Endothelial cell (in vitro differentiated cells): ENCODE measurements at places on chromosomes 5 and 9.

GRCh38 chr5:128462330-128462729, 75.7 kb downstream of the FBN2 start:
- H3K27ac ChIP-seq = no peak overlapping the region
- H3K36me3 ChIP-seq = peaks cover 30% of the 10 kb centered on the region
- H3K27me3 ChIP-seq = peaks cover 1% of the 10 kb centered on the region
- DNase-seq = no peak
- H3K4me1 ChIP-seq = no peaks in the 10 kb centered on the region

- H3K4me3 ChIP-seq = no peak overlapping the region
- DNase-seq = no peak
- H3K27me3 ChIP-seq = peaks cover 4% of the 10 kb centered on the region
- no peaks in the 10 kb centered on the region for H3K36me3 ChIP-seq
- peaks cover 18% of the 10 kb centered on the region for H3K4me1 ChIP-seq
- no peak overlapping the region for H3K27ac ChIP-seq
These were observed 111.5 kb upstream of the CTSL start for GRCh38 chr9:87614397-87614796.

DNA sequence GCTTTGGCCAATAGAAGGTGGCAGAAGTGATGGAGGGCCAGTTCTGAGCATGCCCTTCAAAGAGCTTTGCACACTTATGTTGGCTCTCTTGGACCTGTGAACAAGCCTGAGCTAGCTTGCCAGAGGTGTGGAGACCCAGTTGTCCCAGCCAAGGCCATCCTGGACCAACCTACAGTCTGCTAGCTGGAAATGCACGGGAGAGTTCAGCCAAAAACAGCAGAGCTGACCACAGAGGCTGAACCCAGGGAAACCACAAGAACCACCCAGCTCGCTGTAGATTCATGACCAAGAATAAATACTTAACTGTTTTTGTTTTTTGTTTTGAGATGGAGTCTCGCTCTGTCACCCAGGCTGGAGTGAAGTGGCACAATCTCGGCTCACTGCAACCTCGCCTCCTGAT, 65.4 kb upstream of the HAND1 start:
- H3K27ac ChIP-seq = no peak overlapping the region
- H3K27me3 ChIP-seq = peaks cover 10% of the 10 kb centered on the region
- H3K4me1 ChIP-seq = peaks cover 4% of the 10 kb centered on the region

DNA sequence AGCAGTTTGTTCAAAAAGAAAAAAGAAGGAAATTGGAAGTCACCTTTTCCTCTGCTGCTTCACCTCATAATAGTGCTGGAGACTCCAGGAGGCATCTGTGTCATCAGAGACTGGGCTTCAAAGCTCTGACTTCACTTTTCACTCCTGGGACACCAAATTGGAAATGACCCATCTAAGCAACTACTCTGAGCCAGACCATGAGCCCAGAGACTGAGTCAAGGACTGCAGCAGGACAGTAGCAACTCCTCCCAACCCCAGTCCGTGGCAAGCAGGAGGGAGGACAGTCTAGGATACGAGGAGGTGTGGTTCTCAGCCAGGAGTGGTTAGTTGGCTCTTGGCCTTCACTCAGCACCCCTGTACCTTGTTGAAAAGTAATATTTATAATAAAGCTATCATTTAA, 131.5 kb downstream of the INSYN2B start:
- H3K27ac ChIP-seq = no peak overlapping the region
- peaks cover 8% of the 10 kb centered on the region for H3K36me3 ChIP-seq

GRCh38 chr5:169945831-169946261, 34.4 kb downstream of the INSYN2B start:
- no peak for DNase-seq
- no peaks in the 10 kb centered on the region for H3K27me3 ChIP-seq
- H3K4me3 ChIP-seq = no peak overlapping the region
- peaks cover 3% of the 10 kb centered on the region for H3K36me3 ChIP-seq
- H3K4me1 ChIP-seq = peaks cover 11% of the 10 kb centered on the region
- H3K27ac ChIP-seq = no peak overlapping the region

DNA sequence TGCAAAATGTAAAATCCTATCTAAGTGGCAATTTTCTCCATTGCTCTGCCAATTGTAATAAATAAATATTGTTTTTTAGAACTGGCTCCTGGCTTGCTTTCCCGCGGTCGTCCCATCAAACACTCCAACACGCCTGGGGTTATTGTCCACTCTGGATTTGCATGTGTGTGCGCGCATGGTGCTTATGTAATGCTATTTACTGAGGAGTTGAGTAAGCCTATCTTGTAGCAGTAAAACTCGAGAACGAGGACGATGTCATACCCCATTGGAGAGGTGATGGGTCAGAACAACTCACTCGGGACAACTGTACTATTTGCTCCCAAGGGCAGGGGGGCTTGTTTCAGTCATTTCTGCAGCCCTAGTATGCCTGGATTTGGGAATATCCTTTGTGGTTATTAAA, 220.9 kb downstream of the PAX5 start:
- H3K27ac ChIP-seq = no peak overlapping the region
- H3K36me3 ChIP-seq = no peaks in the 10 kb centered on the region
- no peak overlapping the region for H3K4me3 ChIP-seq
- DNase-seq = no peak
